ENCODE measurements at places on chromosomes 5 and 9.

DNA sequence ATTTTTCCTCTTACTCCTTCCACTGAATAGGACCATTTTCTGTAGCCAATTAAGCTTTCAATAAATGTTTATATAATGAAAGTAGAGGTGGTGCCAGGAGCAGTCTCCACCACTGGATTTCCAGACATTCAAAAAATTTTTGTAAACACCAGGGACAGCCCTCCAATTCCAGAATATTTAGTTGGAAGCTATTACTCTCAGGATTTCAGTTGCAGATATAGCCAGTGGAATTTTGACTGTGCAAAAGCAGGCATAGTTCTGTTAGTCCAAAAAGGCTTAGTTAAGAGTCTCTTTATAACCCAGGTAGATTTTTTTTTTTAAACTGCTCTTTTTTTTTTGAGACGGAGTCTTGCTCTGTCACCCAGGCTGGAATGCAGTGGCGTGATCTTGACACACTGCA is 138.1 kb upstream of the DMRT1 start:
- no peak for DNase-seq

DNA sequence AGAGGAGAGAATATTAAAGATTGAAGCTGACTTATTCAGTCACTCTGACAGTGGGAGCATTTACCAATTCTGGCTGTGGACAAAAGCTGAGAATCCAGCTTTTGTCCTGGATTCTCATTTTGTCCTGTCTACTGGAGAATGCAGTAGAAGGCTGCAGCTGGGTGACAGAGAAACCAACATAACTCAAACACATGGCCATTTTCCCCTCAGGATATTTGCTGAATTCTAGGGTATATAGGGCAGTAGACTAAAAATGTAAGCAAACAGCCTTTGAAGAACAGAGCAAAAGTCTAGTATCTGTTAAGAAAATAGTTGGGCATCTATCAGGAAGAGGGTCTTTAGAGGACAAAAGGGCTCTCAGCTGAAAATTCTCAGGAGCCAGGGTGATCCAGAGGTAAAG is 20.6 kb downstream of the ZNF484 start:
- DNase-seq = no peak

GRCh38 chr5:77645158-77645994 is 6.9 kb upstream of the OTP start:
- DNase-seq = peak; percentile 64

DNA sequence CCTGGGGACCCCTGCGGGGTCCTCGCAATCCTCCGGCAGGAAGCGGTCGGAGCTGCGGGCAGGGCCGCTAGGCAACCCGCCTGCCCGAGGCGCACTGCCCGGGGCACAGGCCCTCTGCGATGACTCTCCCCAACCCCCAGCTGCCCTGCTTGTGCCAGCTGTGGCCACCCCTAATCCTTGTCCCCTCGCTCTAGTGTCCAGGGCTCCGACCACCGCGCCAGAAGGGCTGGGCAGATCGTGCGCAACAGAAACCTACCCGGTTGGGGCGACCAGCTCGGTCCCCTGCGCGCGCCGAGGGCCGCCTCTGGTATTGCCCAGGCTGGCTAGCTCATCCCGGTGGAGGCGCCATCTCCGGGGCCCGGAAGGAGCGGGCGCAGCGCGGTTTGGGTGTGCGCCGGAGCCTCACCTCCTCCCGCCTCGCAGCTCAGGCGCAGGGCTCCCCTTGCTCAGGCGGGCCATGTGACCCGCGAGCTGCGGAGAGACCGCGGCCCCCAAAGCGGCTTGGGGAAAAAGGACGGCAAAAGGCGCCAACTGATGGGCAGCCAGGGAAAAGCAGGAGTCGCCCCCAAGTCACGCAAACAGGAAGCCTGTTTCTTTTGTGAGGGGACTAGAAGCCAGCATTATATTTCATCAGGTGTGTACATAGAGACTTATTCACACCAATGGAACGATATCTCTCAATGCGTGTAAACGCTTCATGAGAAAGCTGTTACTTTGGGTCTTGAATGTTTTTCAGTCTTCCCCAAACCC is 46.8 kb upstream of the RNF20 start:
- peak; percentile 90 for DNase-seq

DNA sequence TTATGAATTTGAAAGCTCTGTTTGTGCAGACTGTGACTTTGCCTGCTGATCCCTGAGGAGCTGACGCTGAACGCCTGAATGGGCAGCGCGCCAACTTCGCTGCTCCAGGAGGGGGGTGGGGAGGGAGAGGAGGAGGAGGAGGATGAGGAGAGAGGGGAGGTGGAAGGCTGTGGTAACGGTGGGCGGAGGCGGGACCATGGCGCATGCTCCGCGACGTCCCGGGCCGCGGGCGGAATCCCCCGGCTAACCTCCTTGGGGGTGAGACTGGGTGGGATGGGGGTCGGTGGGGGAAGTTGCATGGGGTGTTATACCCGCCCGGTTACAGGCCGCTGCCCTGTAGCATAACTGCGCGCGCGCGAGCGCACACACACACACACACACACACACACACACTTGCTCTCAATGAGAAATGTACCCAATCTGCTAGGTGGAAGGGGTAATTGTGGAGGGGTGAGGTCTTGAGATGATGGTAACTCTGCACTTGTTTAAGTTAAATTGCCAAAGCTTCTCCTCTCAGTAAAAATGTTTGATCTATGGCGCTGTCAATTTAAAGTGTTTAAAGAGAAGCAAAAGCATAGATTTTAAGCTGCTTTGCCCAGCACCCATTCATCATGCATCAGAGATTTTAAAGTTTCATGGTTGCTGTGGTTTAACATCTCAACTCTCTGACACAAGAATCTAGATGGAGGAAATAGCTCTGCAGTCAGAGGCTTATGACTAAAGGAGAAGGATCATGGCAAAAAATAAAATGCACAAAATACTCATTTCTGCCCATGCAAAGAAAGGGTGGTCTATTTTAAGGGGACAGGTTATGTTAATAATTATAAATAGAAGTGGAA is 76.6 kb upstream of the TBCA start:
- DNase-seq = peak; percentile 61

DNA sequence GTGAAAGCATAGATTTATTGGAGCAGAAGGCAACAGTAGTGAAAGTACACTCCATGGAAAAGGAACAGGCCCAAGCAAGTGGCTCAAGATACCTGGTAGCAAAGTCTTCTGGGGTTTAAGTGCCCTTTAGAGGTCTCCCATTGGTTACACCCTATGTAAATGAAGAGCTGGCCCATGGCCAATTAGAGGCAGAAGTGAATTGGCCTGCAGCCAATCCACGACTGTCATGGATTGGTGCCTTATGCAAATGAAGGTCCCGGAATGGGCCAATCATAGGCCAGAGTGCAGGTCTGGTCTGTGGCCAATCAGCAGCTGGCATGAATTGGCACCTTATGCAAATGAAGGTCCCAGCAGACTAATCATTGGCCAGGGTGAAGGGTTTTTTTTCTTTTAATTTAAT is 64.2 kb upstream of the PCSK5 start:
- peak; percentile 5 for DNase-seq

DNA sequence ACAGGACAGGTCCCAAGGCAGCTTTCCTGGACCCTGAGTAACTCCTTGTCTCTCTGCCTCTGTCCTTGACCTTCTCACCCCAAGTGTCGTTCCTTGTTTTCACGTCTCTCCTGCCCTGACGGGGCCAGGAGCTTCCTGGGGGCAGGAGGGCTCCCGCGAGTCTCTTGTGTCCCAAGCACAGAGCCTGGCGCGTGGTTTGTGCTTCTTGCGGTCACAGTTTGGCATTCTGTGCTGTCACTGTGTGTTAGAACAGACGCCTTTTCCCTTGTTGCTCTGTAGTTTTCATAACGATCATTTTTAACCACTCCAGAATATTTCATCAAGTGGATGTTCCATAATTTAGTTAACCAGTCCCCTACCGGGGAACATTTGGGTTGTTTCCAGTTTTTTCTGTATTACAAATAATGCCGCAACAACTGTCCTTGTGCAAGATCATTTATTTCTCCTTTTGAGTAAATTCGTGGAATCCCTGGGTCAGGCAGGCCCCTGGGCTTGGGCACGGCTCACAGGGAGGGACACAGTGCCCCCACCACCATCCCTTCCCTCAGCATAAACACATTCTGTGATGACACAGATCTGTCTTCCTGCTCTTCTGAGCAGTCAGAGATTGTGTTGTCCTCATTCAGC is 71.9 kb downstream of the TSPAN17 start:
- no peak for DNase-seq

DNA sequence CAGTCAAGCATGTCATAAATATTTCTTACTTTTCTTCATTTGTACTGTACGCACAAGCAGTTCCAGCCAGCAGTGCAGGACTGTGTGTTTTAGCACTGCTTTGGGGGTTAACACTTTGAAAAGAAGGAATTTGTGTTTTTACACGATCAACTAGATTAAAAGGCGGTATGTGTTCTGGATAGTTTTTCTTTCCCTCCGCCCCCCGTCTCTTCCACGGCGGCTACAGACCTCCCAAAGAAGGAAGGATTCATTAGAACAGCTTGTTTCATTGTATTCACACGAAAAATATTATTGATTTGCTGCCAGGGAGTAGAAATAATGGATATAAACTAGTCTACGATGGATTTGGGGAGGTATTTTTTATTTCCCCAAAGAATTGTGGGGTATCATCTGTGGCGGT is 336.8 kb upstream of the RFX3 start:
- no peak for DNase-seq

GRCh38 chr9:105500108-105500766 is 52.4 kb downstream of the FSD1L start:
- DNase-seq = peak; percentile 22

DNA sequence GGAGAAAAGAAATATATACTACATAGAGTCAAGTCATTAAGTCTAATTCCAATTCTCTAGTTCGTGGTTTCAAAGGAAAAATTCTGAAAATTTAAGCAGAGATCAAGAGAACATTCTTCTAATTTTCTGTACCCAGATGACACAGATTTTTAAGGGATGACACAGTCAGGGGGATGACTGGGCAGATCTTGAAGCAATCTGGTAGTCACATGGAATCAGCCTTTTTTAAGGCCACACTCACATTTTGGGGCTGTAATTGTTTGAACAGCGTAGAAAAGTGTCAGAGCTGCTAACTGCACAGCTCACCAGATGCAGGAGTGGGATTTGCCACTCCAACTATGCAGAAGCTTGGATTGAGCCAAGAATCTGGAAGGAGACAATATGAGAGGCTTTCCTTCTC is 20.4 kb downstream of the PDE4D start:
- DNase-seq = no peak

DNA sequence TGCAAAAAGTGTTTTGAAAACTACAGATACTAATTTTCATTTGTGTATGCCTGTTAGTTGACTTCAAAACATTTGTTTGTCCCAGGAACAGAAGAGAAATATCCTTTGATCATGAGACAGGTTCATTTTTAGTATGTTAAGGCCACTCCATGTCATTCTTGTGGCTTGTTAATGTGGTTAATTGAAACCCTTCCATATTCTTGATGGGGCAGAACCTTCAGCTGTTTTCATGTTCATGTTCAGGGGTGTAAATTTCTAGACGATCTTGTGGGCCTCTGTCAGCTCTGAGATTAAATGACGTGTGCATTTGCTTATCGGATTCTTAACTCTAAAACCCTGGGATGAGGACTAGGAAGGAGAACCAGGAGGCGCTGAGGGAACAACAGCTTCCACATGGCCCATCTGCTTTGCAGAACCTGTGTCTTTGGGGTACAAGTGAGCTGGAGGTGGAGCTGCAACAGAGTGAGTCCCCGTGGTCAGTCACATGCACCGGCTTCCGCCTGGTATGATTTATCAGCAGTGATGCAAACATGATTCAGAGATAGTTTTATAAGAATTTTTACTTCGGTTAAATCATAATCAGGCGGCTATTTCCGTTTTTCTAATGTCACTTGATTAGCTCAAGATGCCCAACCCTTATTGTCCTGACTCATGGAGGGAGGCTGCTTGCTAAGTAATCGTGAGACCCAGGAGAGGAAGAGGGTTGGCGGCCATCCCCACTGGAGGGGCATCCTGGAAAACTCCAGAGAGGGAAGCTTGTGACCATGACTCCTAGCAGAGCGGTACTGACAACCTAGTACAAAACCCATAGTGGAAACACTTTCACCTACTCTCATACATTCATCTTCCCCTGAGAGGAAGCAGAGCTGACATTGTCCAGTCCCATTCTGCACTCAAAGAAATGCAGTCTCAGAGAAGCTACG is 138.4 kb downstream of the C9orf152 start:
- peak; percentile 87 for DNase-seq

DNA sequence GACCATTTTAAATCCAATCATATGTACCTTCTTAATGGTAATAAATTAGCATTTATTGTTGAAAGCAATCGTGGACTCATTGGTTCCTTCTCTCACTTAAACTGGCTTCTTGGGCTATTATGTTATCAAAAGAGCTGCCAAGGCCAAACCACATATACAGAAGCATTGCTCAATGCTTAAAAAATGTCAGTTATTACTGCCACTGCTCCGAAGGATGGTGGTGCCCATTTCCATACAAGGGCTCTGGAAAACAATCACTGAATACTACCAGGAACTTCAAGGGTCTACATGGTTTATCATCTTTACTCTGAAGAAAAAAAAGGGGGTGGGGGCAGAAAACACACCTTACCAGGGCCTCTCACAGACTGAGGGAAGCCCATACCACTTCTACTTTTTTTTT is 104.3 kb downstream of the GNAQ start:
- DNase-seq = peak; percentile 75

GRCh38 chr9:21672140-21672539 is 130.3 kb upstream of the MTAP start:
- DNase-seq = no peak

GRCh38 chr5:77718934-77719610 is 57.1 kb downstream of the TBCA start:
- DNase-seq = no peak

GRCh38 chr5:104170926-104171325 is 608.3 kb upstream of the NUDT12 start:
- DNase-seq = no peak

DNA sequence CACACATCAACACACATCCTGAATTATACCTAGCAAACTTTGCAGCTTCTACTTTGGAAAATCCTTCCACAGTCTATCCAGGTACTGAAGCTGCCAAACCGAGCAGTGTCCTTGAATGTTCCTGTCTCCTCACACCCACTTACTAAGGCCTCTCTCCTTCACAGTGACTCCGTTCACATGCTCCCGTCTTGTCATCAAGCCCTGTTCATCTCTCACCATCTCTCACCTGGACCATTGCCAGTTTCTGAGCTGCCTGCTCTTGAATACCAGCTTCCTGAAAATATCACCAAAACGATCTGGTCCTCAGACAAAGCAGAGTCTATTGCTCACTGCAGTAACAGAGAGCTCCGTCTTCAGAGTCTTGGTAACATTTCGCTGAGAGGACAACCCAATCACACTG is 57.4 kb downstream of the GCNT1 start:
- peak; percentile 78 for DNase-seq

- no peak for DNase-seq
These were observed 179.9 kb downstream of the COX7C start for GRCh38 chr5:86797677-86798076.
